ENCODE measurements at places on chromosomes 2 and 18.

GRCh38 chr2:151292546-151292945, 3.1 kb upstream of the NMI start:
- no peak for DNase-seq

DNA sequence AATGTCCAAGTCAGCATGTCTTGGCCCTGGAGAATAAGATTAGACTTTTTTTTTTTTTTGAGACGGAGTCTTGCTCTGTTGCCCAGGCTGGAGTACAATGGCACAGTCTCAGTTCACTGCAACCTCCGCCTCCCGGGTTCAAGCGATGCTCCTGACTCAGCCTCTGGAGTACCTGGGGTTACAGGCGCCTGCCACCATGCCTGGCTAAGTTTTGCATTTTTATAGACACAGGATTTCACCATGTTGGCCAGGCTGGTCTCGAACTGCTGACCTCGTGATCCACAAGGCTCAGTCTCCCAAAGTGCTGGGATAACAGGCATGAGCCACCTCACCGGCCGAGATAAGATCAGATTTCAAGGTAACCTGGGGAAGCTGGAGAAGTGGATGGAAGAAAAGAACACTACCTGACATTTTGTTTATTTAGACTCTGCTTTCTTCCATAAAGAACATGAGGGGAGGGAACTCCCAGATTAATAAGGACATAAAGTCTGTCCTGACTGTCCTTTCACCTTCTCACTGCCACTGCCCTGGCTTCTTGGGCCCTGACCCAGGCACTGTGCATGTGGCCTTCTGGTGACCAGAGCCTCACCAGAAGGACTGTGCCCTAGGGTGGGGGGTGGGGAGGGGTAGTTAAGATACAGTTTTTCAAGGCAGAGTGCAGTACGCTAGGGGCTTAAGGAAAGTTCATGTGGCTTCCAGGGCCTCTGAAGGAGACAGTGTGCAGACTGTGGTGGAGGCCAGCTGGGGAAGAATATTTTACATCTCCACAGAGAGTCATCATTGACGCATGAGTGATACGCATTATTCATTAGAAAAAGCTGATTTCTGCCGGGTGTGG, 4.8 kb upstream of the IMPA2 start:
- no peak for DNase-seq

DNA sequence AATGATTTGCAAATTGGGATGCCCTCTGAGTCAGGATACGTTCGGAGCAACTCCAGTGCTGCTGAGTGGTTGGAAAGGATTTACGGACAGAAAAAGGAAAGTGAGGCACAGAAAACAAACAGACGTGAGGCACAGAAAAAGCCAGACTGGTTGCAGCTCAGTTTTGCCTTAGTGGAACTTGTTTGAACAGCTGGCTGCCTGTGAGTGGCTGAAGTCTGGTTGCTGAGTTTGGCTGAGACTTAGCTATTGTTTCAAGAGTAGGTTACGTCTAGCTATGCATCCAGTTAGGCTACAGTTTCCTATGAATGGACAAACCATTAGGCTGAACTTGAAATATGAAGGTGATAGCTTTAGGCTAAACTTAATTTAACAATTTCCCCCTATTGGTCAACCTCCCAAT, 256.6 kb downstream of the VAPA start:
- DNase-seq, result no peak

GRCh38 chr2:73436019-73436418, 50.4 kb downstream of the ALMS1 start:
- DNase-seq, result no peak

GRCh38 chr2:27184115-27184514, 27.7 kb upstream of the ATRAID start:
- DNase-seq, result no peak

DNA sequence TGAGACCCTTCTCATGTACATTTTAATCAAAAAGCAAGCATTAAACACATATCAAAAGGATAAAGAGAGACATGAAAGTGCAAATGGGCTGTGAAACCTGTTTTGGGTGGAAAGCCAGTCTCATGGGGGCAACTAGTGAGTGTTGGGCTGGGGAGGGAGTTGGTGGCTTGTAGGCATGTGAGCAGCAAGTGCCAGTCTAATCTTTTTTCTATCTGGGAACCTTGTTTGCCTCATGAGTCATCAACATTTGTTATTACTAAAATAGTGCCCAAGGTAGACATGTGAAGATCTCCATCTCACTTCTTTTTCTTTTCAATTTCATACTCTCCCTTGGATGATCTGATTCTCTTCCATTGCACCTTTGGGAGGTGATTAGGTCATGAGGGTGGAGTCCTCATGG, 613.9 kb upstream of the GYPC start:
- no peak for DNase-seq

DNA sequence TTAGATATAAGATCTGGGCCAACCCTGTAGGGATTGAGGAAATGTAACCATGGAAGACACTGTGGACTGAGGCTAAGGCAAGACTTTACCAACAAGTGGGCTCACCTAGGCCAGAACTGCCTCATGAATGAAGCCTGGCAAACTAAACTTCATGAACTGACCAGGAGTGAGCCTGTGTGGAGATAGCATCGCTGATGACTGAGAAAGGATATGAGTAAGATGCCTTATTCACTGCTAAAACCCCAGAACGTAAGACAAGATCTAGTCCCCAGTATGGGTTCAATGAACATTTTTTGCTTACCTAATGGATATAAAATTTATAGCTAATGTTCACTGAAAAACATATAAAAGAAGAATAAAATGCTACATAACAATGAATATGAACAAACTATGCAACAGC, 399.8 kb downstream of the SATB2 start:
- no peak for DNase-seq

DNA sequence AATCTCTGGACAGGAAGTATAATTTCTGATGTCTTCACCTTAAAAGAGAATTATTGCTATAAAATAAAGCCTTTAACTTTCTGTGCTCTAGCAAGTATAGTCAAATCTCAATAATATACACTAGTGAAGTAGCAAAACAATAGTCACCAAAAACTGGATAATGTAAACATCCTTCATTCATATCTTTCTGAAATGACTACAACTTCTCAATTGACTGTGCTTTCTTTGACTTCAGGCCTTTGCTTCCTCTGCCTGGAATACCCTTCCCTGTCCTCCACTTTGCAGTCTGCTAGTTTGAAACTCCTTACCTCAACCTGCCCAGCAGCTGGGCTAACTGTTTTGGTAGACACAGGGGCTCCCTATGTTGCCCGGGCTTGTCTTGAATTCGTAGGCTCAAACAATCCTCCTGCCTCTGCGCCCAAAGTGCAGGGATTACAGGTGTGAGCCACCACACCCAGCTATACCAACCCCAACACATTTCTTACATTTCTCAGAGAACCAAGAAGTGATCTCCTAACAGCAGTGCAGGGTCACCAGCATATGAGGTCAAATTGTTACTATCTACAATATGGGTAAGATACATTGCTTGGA, 6.6 kb upstream of the PCBP1 start:
- DNase-seq, result no peak

DNA sequence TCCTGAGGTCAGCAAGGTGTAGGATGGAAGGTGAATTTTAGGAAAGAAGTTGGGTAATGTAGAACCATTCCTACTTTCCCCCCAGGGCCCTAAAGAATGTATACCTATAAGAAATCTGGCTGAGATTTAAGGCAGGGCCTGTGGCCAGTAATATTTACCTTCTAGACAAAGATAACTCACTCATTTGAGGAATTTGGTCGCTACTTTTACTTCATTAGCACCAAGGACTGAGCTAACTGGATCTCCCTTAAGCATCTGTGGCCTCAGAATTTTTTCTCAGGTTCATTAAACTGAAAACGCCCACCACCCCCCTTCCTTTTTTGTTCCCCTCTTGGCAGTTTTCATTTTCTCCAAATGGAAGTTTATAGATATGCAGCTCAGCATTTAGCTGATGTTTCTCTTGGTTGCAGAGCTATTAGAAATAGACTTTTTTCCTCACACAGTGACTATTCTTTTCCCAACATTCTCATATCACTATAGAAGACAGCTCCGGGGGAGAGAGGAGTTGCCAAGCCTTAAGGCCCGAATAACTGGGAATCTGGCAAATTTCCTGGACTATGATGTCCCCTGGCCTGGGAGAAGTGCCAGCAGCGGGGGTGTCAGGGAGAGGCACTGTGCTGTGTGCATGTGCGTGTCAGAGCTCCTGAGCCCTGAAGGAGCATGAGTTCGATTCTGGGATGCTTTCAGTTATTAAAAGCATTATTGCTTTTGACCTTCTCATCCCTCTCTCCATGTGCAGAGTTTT, 310.9 kb downstream of the PRKCE start:
- no peak for DNase-seq

DNA sequence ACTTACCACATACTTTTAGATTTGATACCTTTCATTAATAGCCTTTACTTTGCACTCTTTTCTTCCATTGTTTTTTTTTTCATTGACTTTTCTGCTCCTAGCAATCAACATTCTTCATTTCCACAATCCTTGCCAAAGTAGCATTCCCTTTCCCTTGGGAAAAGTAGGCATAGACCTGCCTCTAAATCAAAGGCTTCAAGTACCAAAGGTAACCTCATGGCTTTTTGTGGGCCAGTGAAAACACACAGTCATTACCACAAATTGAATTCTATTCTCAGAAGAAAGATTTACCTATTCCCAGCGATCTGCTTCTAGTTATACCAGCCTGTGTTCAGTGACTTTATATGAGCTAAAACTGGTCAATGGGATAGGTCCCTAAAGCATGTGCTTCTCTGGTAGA, 109.2 kb downstream of the SOCS6 start:
- no peak for DNase-seq

- peak; percentile 27 for DNase-seq
These were observed 5.8 kb upstream of the MRPL33 start for GRCh38 chr2:27765621-27766286.

DNA sequence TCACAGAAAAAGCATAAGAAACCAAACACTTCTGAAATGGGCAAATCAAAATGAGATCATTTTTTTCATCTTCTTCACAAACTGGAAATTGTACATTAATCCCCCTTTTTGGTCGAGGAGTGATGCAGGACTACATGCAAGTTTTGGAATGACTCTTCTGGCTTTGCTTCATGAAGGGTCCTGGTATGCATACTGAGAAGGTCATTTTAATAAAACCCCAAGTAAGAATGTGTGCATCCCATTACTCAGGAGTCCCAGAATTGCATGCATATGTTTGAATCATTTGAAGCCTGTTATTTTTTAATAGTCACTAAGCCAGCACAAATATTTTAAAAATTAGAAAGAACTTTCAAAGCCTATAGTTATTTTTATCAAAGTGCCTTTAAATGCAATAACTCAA, 16.7 kb upstream of the EHBP1 start:
- DNase-seq, result no peak

GRCh38 chr18:26703170-26703930, 155.0 kb upstream of the KCTD1 start:
- no peak for DNase-seq

DNA sequence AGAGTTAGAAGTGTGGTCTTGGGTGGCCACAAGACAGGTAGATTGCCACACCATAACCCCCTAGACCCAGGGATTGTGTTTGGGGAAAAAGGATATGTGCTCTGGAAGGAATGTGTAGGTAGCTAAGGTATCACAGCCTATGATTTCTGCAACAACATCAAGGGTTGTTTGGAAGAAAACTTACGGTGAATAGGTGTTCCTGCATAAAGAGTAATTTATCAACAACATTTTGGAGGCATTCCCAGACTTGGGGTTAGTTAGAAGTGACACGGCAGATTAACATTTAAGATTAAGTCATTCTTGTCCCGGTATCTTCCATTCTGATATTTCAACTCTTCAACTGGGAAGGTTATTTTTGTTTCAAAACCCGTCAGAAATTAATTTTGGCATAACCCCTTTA, 65.5 kb downstream of the SPP2 start:
- DNase-seq, result no peak

GRCh38 chr2:37377187-37377532, 32.7 kb downstream of the QPCT start:
- DNase-seq, result no peak

DNA sequence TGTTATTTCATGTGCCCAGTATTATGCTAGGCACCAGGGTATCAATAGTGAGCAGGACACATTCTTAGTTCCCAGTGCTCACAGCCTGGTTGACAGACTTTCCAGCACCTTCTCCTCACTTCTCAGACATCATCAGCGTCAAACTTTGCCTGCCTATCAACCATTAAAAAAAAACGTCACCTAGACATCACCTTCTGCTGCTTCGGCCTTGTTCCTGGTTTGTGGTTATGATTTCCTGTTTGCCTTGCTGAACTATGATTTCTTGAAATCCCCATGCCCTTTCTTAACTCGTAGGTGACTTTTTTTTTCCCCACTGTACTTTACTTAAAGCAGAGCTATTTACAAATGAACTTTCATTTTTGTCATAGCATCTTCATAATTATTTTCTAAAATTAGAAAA, 60.4 kb upstream of the NABP1 start:
- DNase-seq, result peak; percentile 41

- DNase-seq, result no peak
These were observed 450.8 kb downstream of the EIPR1 start for GRCh38 chr2:2926858-2927175.
